Coronary artery (tissue), 2 donors: ENCODE measurements at places on chromosomes 13 and 19.

DNA sequence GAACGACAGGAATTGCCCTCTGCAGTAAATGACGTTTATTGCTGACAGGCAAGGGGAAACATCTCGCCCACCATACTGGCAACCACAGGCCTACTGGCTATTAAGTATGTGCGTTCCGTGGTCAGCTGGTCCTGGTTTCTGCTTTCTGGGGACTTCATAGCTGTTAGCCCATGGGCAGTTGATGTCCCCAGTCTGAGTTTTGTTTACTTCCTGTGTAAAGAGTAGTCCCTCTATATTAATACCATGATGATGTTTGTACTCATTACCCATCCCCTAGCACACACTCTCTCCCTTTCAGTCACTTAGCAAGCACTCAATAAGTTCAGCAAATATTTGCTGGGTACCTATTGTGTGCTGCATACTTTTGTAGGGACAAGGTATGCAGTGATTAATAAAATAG lies 6.5 kb upstream of the MIA start:
- DNase-seq = no peak

DNA sequence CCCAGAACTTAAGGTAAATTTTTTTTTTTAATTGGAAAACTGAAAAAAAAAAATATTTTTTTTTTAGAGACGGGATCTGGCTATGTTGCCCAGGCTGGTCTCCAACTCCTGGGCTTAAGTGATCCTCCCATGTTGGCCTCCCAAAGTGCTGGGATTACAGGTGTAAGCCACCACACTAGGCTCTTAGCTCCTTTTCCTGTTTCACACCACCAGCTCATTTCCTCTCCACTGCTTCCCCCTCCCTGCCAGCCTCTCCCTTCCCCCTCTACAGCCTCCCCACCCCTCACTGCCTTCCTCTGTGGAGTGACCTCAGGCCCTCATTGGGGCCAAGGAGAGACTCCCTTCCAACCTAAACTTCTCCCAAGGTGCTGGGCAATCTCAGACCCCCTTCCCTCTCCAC lies 4.2 kb upstream of the GIPR start:
- DNase-seq = no peak

DNA sequence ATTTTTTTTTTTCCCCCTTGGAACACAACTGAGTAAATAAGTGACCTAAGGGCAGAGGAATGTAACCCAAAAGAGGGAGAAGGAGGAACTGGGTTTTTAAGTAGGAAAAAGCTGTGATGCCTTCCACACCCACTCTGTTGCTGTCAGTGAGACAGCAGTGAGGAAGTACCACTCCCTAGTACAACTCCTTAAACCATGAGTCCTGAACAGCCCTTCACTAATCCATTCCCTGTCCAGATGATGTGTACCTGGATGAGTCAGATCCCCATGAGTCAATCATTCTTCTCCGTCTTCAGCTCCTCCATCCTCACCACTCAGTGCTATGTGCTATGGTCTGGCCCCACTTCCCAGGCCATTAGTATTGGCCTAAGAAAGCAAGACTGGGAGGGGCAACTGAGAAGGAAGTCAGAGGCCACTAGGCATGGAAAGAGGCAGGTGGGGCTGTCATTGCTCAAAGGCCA lies 12.9 kb upstream of the CXCL17 start:
- DNase-seq = no peak

DNA sequence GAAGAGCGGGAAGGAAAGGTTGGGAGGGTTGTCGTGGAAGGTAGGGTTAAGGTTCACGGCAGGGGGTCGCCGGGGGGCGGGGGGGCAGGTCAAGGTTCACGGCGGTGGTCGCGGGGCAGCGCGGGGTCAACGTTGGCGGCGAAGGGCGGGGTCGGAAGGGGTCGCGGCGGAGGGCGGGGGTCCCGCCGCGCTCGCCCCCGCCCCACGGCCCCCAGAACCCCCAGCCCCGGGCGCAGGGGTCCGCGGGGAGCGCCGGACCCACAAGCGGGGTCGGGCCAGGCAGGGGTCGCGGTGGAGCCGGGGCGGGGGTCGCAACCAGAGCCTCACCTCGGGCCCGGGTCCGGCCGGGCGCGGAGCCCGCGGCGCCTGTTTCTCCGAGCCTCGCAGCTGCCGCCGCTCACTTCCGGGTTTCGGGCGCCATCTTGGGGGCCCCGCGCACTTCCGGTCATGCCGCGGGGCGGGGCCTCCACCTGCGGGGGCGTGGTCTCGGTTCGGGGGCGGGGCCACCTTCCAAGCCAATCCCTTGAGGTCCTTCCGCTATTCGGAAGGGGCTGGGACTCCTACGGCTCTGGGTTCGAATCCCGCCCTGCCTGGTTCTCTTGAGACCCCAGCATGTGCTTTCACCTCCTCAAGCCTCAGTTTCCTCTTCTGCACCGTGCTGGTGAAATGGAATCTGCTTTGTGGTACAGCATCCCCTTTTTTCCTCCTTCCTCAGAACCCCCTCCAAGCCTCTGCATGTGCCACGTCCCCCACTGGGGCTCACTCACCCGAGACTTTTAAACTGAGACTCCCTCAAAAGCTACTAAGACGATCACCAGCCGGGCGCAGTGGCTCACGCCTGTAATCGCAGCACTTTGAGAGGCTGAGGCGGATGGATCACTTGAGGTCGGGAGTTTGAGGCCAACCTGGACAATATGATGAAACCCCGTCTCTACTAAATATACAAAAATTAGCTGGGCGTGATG lies at the start of gene SBNO2:
Gene SBNO2 (minus strand): TSS at position 424 of the 965 bp plus-strand sequence. CDS start 19,992 bp downstream, outside the sequence.
- DNase-seq = peak; percentile 93
